Adrenal gland (tissue), 19 donors: ENCODE measurements at places on chromosomes 2 and 18. TPM values are rescaled to one million over a fixed set of nuclear protein-coding genes. Genes with fewer than 3 reads are reported as not detected.

Gene G6PC2
- total RNA-seq, result not detected

Gene MREG
- 11.1 TPM for total RNA-seq

- DNase-seq, result no peak
Measured at GRCh38 chr2:202025816-202026215, 7.8 kb upstream of the FZD7 start.

- no peak for DNase-seq
Measured at GRCh38 chr2:38181806-38182491, 106.0 kb upstream of the CYP1B1 start.

GRCh38 chr2:159798376-159798725, 343 bp upstream of the CD302 start:
- DNase-seq, result no peak

Gene EMILIN1
- total RNA-seq, result 51.6 TPM
